ENCODE measurements at places on chromosomes 6 and 20. TPM values are rescaled to one million over a fixed set of nuclear protein-coding genes. Genes with fewer than 3 reads are reported as not detected.

- H3K27me3 ChIP-seq = no peaks in the 10 kb centered on the region
- H3K4me1 ChIP-seq = no peaks in the 10 kb centered on the region
Measured at GRCh38 chr6:7866526-7866925, 44.1 kb downstream of the TXNDC5 start.

DNA sequence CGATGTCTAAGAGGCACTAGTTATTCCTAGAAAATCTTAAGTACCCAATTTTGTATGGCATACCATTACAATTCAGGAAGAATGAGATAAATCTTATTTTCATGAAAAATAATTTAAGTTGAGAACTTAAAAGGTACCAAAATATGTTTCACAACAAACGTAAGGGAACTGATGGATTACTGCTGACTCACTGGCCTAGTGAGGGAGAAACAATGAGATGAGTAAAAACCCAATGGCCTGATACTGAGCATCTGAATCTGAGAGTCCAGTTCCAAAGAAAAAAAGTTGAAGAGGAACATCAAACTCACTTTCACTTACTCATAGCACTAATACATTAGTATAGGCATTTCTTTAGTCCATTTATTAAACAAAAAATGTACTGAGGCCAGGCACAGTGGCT, 56.0 kb downstream of the MDN1 start:
- peaks cover 56% of the 10 kb centered on the region for H3K36me3 ChIP-seq
- H3K27me3 ChIP-seq = no peaks in the 10 kb centered on the region
- DNase-seq = no peak
- H3K4me1 ChIP-seq = no peaks in the 10 kb centered on the region

DNA sequence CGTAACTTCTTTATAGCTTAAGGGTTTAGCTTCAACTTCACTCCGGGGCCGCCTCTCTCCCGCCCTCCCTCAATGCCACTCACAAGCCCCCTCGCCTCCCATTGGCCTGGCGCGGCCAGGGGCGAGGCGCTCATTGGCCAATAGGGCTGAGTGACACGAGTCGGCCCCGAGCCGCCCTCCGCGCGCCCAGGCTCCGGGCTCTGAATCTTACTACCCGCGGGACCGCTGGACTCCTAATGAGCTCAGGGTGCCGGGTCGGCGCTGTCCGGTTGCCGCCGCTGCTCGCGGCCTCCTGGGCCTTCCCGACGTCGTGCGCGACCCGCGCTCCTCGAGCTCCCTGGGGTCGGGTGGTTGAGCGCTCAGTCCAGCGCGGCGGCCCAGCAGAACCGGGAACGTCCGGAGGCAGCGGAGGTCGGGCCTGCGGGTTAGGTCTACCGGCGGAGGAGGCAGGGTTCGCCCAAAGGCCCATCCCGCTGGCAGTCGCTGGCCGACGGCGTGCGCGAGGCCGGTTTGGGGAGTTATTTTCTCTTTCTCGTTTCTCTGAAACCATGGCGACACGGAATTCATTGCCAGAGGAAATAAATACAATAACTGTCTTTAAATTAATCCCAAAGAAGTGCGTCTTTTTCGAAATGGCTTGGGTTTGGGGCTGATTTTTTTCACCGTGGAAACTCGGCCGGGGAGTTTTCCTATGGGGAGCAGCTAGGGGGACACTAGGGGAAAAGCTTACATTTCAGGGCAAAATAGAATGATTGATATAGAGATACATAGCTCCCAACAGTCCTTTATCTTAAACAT, at the start of gene SIM1:
Gene SIM1 (minus strand): TSS at position 19 of the 798 bp plus-strand sequence. CDS start 1,453 bp downstream, outside the sequence.
- peaks cover 90% of the 10 kb centered on the region for H3K27me3 ChIP-seq
- DNase-seq = peak; percentile 44

- no peaks in the 10 kb centered on the region for H3K27me3 ChIP-seq
- no peak for DNase-seq
- H3K4me1 ChIP-seq = no peaks in the 10 kb centered on the region
- no peaks in the 10 kb centered on the region for H3K36me3 ChIP-seq
- H3K27ac ChIP-seq = no peak overlapping the region
- no peak overlapping the region for H3K4me3 ChIP-seq
Measured at GRCh38 chr6:154920495-154921200, 74.5 kb upstream of the TIAM2 start.

DNA sequence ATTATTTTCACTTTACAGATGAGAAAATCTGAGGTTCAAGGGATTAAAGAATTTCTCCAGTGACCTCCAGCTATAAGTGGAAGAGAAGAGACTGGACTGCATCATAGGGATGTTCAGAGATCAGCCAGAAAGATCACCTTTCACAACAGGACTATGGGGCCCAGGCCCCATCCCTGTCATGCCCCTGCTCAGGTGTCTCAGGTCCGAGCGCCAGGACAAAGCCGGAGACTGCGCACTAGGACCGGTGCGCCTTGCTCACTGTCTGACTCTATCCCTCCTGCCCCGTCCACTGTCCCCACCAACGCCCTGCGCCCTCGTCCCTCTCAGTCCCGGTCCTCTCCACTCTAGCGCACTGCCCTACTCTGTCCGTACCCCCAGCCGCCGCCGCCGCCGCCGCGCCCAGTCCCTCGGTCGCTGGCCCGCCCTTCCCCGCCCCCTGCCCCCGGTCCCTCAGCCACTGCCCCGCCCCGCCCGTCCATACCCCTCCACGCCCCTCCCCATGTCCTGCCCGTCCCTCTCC, 521 bp upstream of the RAD21L1 start:
- H3K36me3 ChIP-seq = no peaks in the 10 kb centered on the region
- no peak for DNase-seq
- no peak overlapping the region for H3K27ac ChIP-seq
- peak overlapping the region; percentile 74 for H3K4me3 ChIP-seq
- H3K27me3 ChIP-seq = peaks cover 16% of the 10 kb centered on the region

DNA sequence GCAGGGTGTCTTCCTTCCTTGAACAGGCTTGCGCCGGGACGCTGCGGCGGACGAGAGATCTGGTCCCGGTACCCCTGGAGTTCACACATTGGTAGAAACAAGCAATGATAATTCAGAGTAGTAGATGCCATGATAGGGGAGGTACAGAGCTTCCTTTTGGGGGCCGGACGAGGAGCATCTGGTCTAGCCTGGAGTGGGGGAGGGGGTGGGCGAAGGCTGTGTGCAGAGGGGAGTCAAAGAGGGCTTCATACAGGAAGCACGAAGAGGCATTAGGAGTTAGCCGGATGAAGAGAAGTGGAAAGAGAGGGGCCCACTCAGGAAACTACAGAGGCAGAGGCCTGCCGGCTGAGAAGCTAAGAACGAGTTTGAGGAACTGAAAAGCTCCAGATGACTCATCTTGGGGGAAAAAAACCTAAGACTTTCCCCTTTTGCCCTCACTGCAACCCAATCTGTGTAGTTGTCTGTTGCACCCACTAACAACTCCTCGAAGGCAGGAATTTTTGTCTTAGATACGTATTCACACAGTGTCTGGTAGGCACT, 611 bp downstream of the CNPY3 start:
- H3K4me1 ChIP-seq = peaks cover 17% of the 10 kb centered on the region
- H3K27ac ChIP-seq = peak overlapping the region; percentile 79
- DNase-seq = no peak
- H3K27me3 ChIP-seq = no peaks in the 10 kb centered on the region
- H3K36me3 ChIP-seq = peaks cover 10% of the 10 kb centered on the region
- peak overlapping the region; percentile 93 for H3K4me3 ChIP-seq

DNA sequence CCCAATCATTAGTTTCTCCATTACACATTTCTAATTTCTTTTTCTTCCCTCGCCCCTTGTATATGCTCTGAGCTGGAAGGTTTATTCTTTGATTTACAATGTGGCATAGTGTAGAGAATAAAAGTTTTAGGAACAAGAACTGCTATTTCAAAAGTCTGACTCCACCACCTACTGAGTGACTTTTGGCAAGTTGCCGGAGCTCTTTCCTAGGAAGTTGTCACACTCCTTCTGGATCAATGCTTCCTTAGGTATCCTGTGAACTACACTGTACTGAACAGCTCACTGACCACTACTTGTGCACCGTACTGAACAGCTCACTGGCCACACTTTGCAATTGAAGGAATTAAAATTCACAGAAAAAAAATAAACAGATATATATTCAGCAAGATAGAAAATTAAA, 458.2 kb downstream of the FRK start:
- H3K27ac ChIP-seq = no peak overlapping the region
- H3K27me3 ChIP-seq = no peaks in the 10 kb centered on the region
- H3K36me3 ChIP-seq = no peaks in the 10 kb centered on the region
- DNase-seq = no peak
- no peak overlapping the region for H3K4me3 ChIP-seq
- H3K4me1 ChIP-seq = no peaks in the 10 kb centered on the region

DNA sequence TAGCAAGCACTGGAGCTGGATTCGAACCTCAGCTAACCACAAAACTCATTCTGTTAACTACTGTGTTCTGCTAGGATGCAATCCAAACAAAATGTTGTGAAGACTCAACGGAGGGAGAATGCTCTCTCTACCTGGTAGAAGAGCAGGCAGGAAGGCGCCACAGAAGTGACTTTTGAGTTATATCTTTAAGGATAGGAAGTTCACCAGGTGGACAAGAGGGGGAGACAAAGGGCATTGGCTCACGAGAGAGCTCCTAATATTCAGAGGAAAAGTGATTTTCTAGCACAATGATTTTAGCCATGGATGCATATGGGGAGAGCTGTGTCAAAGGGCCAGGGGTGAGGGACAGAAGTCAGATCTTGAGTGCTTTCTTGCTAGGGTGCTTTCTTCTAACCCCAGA, 108.4 kb upstream of the MAFB start:
- H3K4me1 ChIP-seq = no peaks in the 10 kb centered on the region
- no peak overlapping the region for H3K27ac ChIP-seq
- no peak overlapping the region for H3K4me3 ChIP-seq
- DNase-seq = no peak

DNA sequence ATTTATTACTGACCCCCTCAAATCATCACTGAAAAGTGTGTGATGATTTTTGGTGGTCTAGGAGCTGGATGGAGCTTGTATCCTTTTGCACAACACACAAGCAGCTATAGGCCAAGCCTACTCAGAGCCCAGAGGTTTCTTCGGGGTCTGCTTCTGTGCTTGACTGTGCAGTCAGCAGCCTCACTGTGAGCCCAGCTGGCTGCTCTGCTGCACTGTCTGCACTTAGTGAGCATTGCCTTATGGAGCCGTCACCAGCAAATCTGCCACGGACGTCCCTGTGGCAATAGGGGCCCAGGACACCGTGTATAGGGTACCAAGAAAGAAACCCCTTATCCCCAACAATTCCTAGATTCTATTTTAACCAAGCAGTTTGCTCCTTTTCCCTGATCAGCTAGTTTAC, 38.6 kb upstream of the GMPR start:
- H3K4me1 ChIP-seq = no peaks in the 10 kb centered on the region
- H3K27me3 ChIP-seq = no peaks in the 10 kb centered on the region
- H3K4me3 ChIP-seq = peak overlapping the region; percentile 39
- H3K27ac ChIP-seq = no peak overlapping the region
- no peaks in the 10 kb centered on the region for H3K36me3 ChIP-seq
- no peak for DNase-seq

DNA sequence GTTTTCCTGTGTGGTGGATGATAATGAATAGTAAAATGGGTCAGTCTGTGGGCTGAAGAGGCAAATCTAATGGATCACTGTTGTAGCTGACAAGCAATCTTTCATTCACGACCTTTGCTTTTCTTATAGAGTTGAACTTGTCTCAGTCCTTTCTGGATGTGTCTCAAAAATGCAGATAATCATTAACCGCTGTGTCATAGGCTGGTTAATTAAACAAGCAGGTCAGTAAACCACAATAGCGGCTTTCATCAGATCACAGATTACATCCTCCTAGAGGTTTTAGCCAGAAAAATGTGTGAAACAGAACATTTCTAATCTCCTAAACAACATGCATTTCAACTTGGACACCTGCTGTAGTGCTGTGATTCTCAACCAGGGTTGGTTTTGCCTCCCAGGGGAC, 2.5 kb upstream of the METTL24 start:
- H3K4me1 ChIP-seq = no peaks in the 10 kb centered on the region
- H3K4me3 ChIP-seq = no peak overlapping the region
- no peaks in the 10 kb centered on the region for H3K36me3 ChIP-seq

GLP1R gene
- total RNA-seq = not detected

Data from gastrocnemius medialis (tissue), 4 donors.